GM13976 (cell line): ENCODE measurements at places on chromosomes 3 and 15.

- no peak for DNase-seq
Measured at GRCh38 chr3:105580296-105580965, 213.7 kb downstream of the ALCAM start.

DNA sequence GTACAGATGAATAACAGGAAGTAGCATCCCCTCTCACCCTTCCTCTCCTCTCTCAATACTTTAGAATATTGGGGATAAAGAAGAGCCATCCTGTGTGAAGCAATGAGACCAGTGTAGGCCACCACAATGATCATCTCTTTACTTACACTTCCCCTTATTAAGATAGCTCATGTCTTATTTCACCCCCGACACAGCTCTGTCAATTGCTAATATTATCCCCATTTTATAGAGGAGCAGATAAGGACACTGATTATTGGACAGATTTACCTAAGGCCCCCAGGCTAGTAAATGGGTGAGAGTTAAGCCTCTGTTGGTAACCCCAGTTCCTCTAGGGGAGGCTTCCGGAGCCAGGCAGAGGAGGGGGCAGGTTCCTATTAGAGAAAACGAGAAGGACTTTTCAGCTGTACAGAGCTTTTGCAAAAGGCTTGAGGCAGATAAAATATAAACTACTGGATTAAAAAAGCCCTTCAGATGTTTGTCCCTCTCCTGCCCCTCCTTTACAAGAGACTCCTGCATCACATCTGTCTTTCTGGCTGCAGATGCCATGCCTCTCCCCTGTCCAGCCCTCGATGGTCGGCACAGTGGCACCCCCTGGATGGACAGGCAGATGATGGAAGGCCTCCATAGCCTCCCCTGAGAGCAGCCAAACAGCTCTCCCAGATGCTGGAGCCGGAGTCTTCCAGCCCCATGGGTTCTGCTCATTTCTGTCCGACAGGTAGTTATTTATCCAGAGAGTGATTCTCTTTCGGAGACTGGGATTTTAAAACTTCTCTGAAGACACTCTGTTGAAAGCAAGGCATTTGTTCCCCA is 49.4 kb upstream of the LCTL start:
- no peak for DNase-seq

DNA sequence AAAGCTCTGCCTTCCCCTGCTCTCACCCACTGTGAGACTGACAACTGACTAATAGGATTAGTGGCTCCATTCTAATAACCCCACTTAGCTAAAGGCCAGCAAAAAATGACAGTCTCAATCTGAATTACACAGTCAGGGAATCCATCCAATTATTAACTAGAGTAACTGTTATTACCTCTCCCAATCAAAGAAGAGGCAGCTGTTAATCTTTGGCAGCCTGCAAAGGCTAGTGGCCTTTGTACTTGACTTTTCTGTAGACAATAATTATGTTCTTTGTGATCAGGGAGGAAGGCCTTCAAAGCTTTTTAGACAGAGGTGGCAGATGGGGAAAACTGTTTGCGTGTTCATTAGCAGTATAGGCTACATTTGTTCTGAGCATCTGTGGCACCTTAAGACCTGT is 177.7 kb downstream of the ISL2 start:
- no peak for DNase-seq

DNA sequence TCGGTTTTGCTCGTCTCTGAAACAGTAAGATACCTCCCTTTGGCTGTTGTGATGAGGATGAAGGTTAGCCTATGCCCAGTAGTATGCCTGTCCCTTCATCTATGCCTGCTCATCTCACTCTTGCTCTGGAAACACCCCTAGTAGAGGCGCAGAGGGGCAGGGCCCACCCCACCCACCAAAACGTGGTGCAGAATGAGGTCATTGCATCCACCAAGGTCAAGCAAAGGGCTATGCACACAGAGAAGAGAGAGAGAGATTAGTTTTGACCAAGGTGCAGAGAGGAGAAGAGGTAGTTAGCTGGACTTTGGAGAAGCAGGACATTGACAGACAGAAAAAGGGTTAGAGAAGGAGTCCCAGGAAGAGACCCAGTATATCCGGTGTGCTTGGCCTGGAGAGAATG is 119.9 kb downstream of the CORO2B start:
- no peak for DNase-seq

DNA sequence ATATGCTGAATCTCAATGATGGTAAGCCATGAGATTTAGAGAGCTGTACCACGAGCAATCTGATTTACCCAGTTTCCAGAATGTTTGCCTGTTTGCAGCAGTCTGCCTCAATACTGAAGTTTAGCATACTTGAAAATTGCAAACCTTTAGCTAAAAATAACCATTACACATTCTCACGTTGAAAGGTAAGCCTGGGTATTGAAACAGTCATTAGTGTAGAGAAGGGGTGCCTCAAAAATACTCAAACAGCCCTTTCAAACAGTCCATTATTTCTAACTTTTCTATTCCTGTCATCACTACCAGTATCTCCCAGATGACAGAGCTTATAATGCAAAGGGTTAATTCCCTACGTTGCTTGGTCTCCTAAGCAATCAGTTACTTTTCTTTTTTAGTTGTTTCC is 111.8 kb upstream of the MBNL1 start:
- peak; percentile 26 for DNase-seq

GRCh38 chr15:63052077-63052841 is 9.7 kb downstream of the TPM1 start:
- DNase-seq, result no peak

DNA sequence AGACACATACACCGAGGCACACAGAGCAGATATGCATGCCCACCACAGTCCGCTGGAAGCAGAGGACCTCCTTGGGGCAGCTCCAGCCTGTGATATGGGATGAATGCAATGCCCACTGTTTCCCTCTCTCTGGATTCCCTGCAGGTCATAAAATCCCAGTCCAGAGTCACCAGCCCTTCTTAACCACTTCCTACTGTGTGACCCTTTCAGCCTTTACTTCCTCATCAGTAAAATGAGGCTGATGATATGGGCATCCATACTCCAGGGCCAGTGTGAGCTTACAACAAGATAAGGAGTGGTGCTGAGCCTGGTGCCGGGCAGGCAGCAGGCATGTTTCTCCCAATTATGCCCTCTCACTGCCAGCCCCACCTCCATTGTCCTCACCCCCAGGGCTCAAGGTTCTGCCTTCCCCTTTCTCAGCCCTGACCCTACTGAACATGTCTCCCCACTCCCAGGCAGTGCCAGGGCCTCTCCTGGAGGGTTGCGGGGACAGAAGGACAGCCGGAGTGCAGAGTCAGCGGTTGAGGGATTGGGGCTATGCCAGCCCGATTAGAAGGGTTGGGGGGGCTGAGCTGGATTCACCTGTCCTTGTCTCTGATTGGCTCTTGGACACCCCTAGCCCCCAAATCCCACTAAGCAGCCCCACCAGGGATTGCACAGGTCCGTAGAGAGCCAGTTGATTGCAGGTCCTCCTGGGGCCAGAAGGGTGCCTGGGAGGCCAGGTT is at the start of gene GNAT1:
Gene GNAT1 (plus strand): TSS at position 675 of the 725 bp plus-strand sequence. CDS start 116 bp downstream, outside the sequence.
- DNase-seq, result no peak

DNA sequence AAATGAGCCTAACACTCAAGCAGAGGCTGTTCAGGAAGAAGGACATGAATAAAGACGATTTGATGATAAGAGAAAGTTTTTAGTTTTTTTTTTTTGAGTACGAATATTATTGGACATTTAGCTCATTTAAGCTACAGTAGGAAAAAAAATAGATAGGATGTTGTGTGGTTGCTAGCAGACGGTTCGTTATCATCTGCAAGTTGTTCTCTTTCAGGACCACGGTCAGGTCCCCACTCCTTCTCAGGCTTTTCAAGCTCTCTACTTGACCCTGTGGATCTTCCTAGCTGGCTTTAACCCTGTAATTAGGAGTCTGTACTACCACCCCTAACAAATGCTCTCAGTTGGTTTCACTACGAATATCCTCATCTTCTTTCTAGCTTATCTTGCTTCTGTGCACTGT is 1.1 kb downstream of the KCNH8 start:
- peak; percentile 24 for DNase-seq

DNA sequence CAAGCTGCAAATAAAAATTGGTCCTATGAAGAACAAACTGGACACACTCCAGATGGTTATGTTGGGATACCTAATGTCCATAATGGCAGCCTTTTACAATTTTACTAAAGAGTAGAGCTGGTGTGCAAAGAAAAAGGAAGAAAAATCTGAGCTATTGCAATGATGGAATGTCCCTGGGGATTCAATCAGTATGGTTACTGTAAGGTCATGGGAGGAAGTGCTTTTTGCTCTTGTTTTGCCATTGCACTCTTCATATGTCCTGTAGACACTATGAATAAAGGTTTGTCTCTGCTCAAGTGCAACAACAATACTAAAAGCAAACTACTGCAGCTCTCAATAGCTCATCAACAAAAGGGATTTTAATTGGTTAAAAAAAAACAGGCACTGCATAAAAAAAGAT is 5.4 kb downstream of the PFN2 start:
- DNase-seq, result no peak

GRCh38 chr15:67840749-67841512 is 1.1 kb upstream of the RNU6-1 start:
- DNase-seq, result no peak

DNA sequence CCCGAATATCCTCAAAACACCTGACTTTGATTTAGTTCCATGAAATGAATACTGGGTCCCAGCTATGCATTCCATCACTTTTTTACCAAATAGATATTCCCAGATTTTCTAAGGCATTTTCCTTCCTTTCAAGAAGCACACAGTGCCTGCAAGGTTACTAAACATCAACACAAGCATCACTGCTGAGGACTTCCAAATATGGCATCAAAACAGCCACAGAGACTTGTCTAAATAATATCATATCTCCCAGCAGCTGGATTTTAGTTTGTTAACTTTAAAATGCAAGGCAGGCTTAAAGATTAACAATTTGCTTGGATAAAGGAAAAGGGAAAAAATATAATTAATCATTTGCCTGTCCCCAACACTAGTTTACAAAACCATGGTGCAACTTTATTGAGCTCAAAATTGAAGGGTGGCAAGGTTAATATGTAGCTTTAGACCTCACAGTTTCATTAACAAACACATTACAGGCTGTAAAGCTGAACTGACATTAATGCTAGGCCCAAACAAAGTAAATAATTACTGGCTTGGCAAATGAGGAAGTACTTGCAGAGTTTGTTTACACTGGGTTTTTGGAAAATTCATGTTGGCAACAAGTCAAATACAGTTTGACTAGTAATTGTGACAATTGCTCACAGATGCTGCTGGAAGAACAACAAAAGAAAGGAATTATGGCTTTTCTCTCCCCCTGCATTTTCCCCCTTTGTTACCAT is 401.7 kb upstream of the CDIN1 start:
- no peak for DNase-seq

GRCh38 chr3:195069501-195070251 is 201.3 kb downstream of the XXYLT1 start:
- DNase-seq, result no peak
